ENCODE measurements at places on chromosomes 11 and 22. TPM values are rescaled to one million over a fixed set of nuclear protein-coding genes. Genes with fewer than 3 reads are reported as not detected.

DNA sequence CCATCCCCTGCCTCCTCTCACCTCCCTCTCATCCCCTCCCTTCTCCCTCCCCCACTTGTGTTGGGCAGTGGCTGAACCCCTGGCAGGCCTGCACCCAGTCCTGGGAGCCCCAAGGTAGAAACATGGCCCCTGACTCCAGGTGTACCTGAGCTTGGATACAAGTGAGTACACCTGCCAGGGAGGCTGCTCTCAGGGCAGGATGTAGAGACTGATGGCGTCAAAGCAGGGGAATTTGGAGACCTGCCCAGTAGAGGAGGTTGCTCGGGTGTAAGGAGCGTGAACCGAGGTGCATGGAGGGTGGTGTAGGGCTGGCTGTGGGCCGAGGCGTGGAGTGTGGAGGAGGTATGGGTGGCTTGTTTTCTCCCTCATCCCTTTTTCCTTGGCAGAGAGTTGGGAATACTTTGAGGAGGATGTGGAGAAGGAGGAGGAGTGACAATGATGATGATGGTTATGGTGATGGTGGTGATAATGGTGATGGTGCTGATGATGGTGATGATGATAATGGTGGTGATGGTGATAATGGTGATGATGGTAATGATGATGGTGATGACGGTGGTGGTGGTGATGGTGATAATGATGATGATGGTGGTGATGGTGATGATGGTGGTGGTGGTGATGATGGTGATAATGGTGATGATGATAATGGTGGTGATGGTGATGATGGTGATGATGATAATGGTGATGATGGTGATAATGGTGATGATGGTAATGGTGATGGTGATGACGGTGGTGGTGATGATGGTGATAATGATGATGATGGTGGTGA is 12.3 kb downstream of the MRGPRG start:
- no peak overlapping the region for H3K27ac ChIP-seq
- DNase-seq: no peak
- H3K36me3 ChIP-seq: no peaks in the 10 kb centered on the region
- H3K4me3 ChIP-seq: no peak overlapping the region

DNA sequence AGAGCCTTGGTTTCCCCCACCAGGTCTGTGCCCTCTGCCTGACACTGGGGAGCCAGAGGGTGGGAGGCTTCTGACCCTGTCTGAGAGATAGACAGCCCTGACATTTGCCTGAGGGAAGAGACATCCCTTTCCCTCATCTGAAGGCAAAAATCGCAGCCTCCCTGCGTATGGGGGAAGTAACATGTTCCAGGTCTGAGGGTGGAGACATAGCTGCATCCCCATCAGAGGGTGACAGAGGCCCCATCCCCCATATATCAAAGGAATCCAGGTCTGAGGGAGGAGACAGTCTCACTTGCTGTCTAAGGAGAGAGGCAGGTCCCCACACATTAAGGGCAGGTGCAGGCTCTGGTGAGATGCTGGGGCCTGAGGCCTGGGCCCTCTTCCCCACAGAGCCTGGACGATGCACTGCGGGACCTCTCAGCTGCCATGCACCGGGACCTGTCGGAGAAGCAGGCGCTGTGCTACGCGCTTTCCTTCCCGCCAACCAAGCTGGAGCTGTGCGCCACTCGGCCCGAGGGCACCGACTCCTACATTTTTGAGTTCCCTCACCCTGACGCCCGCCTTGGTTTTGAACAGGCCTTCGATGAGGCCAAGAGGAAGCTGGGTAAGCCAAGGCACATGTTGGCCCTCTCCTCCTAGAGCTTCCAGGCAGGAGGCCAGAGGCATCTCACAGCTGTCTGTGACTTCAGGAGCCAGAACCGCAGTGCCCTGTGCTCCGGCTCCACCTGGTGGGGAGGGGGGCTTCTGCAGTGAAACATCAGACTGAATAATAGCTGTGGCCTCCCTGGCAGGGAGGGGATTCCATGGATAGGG is 16.1 kb upstream of the RELT start:
- no peaks in the 10 kb centered on the region for H3K27me3 ChIP-seq
- H3K4me3 ChIP-seq: no peak overlapping the region
- H3K27ac ChIP-seq: no peak overlapping the region
- no peaks in the 10 kb centered on the region for H3K36me3 ChIP-seq
- no peaks in the 10 kb centered on the region for H3K4me1 ChIP-seq
- peak; percentile 28 for DNase-seq

Gene OR51Q1
- not detected for total RNA-seq

Gene MS4A7
- 9.2 TPM for total RNA-seq

GRCh38 chr22:49993649-49994360 is 18.8 kb downstream of the IL17REL start:
- no peaks in the 10 kb centered on the region for H3K36me3 ChIP-seq
- H3K27ac ChIP-seq: no peak overlapping the region
- DNase-seq: no peak
- peaks cover 9% of the 10 kb centered on the region for H3K4me1 ChIP-seq

Gene APOL1
- total RNA-seq: 5.2 TPM

- DNase-seq: no peak
- no peaks in the 10 kb centered on the region for H3K27me3 ChIP-seq
- H3K4me1 ChIP-seq: no peaks in the 10 kb centered on the region
- no peaks in the 10 kb centered on the region for H3K36me3 ChIP-seq
- H3K4me3 ChIP-seq: no peak overlapping the region
Measured at GRCh38 chr22:22125579-22126468, 118.8 kb upstream of the VPREB1 start.

DNA sequence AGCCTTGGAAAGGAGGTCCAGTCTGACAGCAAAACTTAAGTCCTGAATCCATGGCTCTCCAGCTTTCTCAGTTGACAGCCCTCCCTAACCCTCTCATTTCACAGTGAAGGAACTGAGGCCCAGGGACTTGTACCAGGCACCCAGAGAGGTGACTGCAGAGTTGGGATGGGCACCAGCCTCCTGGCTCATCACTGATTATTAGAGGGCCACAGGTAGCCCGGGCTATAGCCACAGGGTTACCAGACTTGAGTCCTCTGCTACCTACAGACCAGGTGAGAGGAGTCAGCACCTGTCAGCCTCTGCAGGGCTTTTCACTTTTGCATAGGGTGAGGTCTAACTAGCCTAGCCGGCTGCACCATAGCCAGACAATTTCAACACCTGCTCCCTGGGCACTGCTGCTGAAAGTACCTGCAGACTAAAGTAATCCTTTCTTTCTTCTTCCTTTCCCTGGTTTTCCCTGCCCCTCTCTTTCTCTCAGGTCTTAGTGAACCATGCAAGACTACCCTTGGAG is 37.6 kb downstream of the SYT13 start:
- no peaks in the 10 kb centered on the region for H3K27me3 ChIP-seq
- no peaks in the 10 kb centered on the region for H3K4me1 ChIP-seq
- no peaks in the 10 kb centered on the region for H3K36me3 ChIP-seq
- no peak for DNase-seq

Gene C11orf97
- not detected for total RNA-seq

- H3K27ac ChIP-seq: peak overlapping the region; percentile 94
- no peaks in the 10 kb centered on the region for H3K27me3 ChIP-seq
- H3K36me3 ChIP-seq: no peaks in the 10 kb centered on the region
- DNase-seq: peak; percentile 31
- peaks cover 20% of the 10 kb centered on the region for H3K4me1 ChIP-seq
- H3K4me3 ChIP-seq: peak overlapping the region; percentile 69
Measured at GRCh38 chr11:124799348-124800225, 619 bp downstream of the MSANTD2 start.

Gene DRICH1
- not detected for total RNA-seq
